DND-41 (cell line): ENCODE measurements at places on chromosomes 6 and 20.

DNA sequence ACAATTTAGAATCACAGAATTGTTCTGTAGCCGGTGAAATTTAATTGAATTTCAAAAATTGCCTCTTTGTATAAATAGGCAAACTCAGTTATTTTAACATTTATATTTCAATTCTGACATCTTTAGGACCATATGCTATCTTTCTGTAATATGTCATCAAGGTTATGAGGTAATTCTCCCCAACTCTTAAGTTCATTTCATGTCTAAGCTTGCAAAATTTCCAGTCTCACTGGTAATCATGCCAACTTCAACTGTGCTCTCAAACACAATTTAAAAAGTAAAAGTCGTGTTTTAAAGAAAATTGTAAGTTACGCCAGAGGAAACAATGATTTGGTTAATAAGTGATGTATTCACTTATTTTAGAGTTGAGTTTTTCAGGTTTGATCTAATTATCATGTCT is 1.4 kb downstream of the NCOA7 start:
- DNase-seq: no peak

GRCh38 chr6:92399911-92400310 is 1019.4 kb downstream of the EPHA7 start:
- no peak for DNase-seq

DNA sequence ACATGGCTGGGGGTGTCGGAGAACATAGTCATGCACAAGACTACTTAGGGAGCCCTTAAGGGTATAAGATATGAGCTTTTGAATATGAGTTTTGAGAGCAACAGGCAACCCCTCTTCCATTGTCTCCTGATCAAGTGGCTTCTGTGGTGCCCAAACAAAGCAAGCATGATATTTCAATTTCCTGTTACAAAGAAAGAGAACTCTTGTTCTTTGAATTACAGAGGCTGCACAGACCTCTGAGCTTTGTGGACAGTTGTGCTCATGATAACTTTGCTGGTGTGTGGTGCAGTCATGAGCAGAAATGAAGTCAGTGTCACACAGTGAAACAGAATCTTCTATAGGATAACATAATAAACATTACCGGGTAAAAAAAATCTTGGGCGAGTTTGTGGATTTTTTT is 66.8 kb upstream of the THEMIS start:
- peak; percentile 25 for DNase-seq

DNA sequence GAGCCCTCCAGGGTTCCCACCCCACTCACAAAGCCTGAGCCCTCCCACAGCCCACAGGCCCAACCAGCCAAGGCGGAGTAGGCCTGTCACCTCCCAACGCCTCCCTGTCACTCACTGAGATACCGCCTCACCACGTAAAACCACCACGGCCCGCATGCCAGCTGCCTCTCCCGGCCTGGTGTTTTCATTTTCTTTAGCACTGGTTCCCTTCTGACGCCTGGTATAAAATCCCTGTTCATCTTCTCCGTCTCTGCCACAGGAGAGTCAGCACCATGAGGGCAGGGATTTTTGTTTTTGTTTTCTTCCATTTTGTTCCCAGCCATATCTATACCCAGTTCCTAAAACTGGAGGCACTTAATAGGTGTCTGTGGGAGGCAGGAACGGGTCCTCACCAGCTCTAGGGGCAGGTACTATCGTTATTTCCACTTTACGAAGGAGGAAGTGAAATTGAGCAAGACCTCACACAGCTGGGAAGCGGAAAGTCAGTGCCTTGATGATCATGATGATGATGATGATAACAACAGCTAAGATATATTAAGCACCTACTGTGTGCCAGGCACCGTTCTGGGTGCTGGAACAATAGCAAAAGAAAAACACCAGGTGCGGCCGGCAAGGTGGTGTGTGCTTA is 58.6 kb downstream of the SNAI1 start:
- peak; percentile 30 for DNase-seq

DNA sequence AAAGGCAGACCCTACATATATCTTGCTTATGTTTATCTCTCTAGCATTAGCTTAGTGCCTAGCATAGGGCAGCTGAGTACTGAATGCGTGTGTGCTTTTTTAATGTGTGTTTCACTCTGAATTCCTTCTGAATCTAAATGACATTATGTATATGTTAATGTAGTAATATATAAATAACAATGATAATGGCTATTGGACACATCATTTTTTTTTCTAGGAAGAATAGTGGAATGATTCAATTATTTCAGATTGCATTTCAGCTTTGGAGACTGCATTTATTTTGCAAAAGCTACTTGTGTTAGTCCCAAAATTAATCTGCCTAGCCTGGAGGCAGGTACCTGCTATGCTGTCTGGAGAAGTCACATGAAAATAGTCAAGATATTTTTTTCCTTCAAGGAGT is 371.8 kb downstream of the GRIK2 start:
- DNase-seq: no peak

- no peak for DNase-seq
Measured at GRCh38 chr6:36659271-36659670, 19.2 kb upstream of the CDKN1A start.

GRCh38 chr6:38417521-38417920 is 222.2 kb downstream of the BTBD9 start:
- DNase-seq: no peak

- no peak for DNase-seq
Measured at GRCh38 chr6:44404022-44404714, 16.7 kb downstream of the CDC5L start.
